SHP77 treated with DMSO at 0.1 percent for 48 hours (cell line): ENCODE measurements at places on chromosomes 13 and 19.

DNA sequence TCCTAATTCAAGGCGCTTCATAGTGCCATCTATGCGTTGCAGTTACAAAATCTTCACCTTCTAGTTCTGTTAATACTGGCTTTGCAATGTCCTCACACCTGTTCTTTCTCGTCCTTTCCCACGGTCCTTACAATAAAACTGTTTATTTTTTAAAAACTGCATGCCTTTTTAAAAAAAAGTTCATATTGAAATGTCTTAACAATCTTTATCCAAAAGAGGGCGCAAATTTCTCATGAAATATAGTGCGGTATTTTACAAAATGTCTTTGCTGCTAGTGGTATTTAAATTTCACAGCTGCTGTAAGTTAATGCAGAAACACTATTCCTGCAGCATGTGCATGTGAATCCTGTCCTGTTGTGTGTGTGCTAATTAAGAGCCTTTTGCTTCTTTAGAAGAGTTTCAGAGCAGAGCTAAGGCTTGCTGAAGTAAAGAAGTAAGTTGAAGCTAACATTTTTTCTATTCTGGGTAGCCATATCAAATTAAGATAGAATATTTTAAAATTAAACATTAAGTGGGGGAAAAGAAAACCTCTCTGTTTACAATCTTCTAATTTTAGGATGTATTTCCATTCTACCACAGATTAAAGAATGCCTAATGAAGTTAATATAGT is 15.8 kb upstream of the CLDN10 start:
- no peak for DNase-seq

- DNase-seq, result no peak
These were observed 3.0 kb downstream of the WASF3 start for GRCh38 chr13:26560456-26560855.

DNA sequence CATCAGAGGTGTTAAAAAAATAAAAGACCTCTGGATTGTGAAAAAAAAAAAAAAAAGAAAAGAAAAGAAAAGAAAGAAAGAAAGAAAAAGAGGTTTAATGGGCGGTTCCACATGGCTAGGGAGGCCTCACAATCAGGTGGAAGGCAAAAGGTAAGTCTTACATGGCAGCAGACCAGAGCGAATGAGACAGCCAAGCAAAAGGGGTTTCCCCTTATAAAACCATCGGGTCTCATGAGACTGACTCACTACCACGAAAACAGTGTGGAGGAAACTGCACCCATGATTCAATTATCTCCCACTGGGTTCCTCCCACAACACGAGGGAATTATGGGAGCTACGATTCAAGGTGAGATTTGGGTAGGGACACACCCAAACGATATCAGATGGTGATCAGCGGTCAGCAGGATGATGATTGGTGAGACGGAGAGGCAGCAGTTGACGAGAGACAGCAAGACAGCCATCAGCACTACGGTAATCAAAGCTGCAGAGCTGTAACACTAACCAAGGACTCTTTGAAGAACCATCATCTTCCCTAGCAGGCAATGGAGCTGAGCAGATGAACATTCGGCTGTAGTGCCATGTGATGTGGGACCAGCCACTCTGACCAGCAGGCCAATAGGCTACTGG is 3.9 kb upstream of the CD209 start:
- no peak for DNase-seq

DNA sequence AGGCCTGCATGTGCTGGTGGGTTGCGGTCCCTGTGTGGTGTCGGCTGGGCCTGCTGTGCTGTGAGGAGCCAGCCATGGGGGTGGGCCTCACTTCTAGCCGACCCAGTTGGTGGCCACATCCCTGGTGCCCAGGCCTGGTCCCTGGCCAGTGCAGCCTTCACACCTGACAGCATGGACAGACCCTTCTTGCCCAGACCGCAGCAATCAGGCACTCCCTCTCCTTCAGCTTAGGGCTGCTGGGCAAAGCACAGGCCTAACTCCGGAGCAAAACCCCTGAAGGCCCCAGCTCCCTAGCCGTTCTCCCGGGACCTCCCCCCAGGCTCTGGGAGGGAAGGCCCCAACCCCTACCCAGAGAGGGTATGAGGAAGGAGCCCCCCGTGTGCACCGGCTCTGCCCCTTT is 6.6 kb upstream of the MCF2L start:
- DNase-seq, result no peak

DNA sequence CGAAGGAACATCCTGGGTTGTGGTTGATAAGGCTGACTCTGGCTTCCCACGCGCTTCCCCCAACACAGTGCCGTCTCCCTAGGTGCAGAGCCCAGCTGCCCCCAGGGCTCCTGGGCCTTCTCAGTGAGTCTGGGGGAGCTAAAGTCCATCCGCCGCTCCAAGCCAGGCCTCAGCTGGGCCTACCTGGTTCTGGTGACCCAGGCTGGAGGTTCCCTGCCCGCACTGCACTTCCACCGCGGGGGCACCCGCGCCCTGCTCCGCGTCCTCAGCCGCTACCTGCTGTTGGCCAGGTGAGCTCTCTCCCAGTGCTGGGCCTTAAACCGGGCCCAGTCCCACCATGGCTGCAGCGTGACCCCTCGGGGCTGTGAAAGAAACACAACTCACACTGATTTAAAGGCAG is 3.7 kb downstream of the TBC1D17 start:
- no peak for DNase-seq

GRCh38 chr19:10309423-10309822 is at the start of gene ZGLP1:
TSS of gene ZGLP1 (minus strand) at chr19:10309815.
- no peak for DNase-seq

DNA sequence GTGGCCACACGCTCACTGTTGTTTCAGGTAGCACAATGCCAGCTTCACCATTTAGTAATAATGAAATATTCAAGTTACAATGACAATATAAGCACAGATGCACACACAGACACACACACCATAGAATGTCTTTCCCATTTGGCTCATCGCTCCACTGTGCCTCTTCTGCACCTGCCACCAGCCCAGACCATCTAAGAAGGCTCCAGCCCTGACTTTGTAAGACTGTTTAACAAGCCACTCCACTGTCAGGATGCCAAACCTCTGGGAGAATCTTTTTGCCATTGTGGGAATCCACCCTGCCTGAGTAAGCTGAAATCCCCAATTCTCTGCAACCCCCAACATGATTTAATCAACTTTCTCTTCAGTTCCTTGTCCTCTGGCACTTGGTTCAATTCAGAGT is 60.6 kb downstream of the LHFPL6 start:
- DNase-seq, result no peak

- no peak for DNase-seq
These were observed 136.4 kb upstream of the PCDH9 start for GRCh38 chr13:67366533-67366932.

DNA sequence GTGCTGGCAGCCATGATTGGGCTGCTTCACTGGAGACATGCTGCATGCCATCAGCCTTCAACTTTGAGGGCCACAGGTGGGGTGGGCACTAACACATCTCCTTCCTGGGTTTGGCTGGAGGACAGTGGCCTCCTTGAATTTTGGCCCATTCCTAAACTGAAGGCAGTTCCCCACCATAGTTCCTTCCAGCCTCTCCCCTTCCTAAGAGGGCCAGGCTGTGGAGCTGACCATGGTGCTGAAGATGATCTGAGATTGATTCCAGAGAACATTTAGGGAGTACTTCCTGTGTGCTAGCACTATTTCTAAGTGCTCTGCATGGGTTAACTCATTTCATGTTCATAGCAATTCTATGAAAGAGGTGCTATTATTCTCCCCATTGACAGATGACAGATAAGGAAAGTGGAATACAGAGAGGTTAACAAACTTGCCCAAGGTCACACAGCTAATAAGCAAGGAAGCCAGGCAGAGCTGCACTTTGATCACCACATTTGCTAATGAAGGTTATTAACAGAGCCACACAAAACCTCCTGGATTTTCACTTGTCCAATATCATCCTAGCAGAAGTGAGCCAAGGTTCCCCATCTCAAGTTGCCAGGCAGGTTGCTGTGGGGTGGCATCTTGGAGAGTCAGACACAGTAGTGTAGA is 175.3 kb downstream of the ZIC5 start:
- DNase-seq, result no peak

DNA sequence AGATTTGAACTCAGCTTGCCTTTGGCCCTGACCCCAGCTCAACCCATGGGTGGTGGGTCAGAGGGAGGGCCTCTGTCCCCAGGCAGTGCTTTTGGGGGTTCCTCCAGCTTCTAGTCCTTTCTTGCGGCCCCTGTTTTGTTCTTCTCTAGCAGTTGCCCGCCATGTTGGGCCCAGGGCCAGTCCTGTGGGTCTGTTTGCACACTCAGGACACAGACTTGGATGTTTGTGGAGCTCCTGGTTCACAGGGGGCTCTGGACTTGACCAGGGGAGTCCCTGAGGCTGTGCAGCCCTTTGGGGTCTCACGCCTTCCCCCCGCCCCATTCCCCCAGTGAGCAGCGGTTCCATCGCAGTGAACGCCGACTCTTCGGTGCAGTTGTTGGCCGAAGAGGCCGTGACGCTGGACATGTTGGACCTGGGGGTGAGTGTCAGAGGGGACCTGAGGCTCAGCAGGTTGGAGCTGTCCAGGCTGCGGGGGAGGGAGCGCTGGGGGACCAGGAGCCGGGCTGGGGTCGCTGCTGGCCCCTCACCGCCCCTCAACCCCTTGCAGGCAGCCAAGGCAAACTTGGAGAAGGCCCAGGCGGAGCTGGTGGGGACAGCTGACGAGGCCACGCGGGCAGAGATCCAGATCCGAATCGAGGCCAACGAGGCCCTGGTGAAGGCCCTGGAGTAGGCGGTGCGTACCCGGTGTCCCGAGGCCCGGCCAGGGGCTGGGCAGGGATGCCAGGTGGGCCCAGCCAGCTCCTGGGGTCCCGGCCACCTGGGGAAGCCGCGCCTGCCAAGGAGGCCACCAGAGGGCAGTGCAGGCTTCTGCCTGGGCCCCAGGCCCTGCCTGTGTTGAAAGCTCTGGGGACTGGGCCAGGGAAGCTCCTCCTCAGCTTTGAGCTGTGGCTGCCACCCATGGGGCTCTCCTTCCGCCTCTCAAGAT is 2.5 kb downstream of the ATP5F1D start:
- no peak for DNase-seq

DNA sequence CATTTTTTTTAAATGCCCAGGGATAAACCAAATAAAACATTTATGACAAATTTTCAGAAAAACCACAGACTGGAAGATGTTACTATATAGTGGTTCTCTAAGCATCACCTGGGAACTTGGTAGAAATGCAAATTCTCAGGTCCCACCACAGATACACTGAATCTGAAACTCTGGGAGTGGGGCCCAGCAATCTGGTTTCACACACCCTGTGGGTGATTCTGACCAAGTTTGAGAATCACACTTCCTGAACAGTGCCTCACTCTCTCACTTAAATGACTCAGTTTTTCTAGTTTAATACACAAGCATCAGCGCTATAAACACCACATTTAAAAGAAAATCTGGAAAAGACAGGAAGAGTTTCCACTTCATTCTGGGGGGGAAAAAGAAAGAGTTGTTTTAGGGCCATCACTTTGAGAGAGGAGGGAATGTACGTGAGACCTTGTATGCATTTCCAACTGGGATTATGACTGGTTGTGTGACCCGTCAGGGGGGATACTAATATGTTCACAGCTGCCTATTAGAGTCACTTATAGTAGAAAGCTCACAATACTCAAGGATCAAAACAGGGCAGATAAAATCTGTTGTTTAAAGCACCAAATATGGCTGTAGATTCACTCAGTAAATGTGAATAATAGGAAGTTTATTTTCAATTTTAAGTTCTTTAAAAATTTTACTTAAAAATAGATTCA is 567.7 kb downstream of the GPC6 start:
- no peak for DNase-seq

DNA sequence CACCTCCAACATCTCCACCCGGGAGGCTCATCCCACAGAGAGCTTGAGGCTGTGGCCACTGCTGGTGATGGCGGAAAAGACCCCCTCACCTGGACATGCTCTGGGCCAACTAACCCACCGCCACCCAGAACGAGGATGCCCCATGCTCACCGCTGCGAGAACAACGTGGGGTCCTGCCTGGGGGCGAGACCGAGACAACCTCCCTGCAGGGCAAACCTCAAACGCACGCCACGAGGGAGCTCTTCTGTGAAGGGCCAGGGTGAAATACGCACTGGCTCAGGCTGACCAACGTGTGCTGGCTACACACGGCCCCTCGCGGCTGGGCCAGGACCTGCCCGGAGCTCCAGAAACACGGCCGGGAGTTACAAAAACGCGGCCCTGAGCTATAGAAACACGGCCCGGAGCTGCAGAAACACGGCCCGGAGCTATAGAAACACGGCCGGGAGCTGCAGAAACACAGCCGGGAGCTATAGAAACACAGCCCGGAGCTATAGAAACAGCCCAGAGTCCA is 19.0 kb upstream of the PLPP2 start:
- DNase-seq, result no peak

GRCh38 chr19:38035515-38036495 is 128.8 kb downstream of the SIPA1L3 start:
- DNase-seq, result no peak

GRCh38 chr13:59950266-59950665 is 213.5 kb downstream of the DIAPH3 start:
- DNase-seq, result no peak

- no peak for DNase-seq
These were observed 10.2 kb downstream of the C19orf12 start for GRCh38 chr19:29704562-29705558.

- DNase-seq, result no peak
These were observed 29.8 kb downstream of the ZNF571 start for GRCh38 chr19:37564624-37565369.

DNA sequence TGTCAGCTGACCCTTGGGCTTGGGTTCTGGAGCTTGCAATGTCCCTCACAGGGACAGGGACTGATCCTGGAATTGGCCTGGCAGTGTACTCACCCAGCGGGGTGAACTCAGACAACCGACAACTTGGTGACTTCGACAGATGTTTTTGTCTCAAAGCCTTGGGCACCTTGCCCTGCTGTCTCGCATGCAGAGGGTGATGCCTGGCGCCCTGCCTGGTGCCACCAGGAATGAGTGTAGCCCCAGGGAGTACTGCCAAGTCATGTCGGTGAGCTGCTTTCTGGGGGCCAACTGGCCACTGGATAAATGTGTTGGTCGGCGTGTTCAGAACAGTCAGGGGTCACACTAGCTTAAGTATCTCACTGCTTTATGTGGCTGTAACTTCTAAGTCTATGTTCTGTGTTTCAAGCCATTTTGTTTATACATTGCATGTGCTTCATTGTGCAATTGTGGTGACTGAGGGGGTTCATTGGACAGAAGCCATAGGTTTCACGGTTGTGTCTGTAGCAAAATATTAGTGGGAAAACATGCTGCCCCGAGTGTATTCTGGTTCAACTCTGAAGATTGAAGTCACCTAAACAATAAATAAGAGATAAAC is 96.3 kb upstream of the TNFSF11 start:
- DNase-seq, result no peak

DNA sequence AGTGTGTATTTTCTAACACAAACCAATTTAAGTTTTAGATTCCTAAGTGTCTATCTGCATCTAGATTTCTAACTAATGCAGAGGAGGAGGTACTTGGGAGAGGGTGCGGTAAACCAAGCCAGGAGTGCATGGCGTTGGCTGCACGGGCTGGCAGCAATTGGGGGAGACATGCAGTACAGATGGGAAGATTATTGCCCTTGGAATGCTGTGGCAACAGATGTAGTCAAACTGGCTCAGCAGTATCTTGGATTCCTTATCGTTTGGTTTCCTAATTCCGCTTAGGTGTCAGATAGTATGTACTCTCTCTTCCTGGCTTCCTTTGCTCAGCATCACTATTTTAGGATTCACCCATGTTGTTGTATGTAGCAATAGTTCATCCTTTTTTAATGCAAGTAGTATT is 29.4 kb upstream of the STK24 start:
- DNase-seq, result no peak
